ENCODE measurements at places on chromosomes 5 and 9.
A peak's percentile ranks its signal among the peaks of the same experiment; 100 is the strongest.

GRCh38 chr9:119020284-119020683, 349.0 kb downstream of the BRINP1 start:
- no peak for DNase-seq

DNA sequence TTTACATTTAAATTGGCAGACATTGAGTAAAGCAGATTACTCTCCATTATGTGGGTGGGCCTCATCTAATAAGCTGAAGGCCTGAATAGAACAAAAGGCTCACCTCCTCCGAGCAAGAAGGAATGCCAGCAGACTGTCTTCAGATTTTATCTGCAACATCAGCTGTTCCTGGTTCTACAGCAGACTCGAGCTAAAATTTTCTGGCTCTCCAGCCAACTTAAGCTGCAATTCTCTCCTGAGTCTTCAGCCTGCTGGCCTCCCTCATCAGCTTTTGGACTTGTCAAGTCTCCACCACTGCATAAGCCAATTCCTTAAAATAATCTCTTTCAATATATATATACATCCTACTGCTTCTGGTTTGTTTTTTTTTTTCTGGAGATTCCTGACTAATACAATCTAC, 12.5 kb downstream of the TRPM3 start:
- no peak for DNase-seq

- DNase-seq = no peak
Observed at GRCh38 chr5:78242001-78242400, 52.5 kb downstream of the AP3B1 start.

- no peak for DNase-seq
Observed at GRCh38 chr5:179606071-179606909, 17.2 kb downstream of the HNRNPH1 start.

- no peak for DNase-seq
Observed at GRCh38 chr9:4760122-4760521, 19.1 kb upstream of the AK3 start.

GRCh38 chr9:38423973-38424843, at the start of gene IGFBPL1:
Gene IGFBPL1, minus strand, starts transcription at chr9:38424454. Its CDS starts 30 bp downstream, at chr9:38424424.
- peak; percentile 83 for DNase-seq

- DNase-seq = no peak
Observed at GRCh38 chr5:91033370-91033769, 349.7 kb downstream of the ARRDC3 start.

- DNase-seq = no peak
Observed at GRCh38 chr9:92432350-92432749, 8.1 kb upstream of the OMD start.

GRCh38 chr5:13910637-13911288, 33.7 kb downstream of the DNAH5 start:
- no peak for DNase-seq

DNA sequence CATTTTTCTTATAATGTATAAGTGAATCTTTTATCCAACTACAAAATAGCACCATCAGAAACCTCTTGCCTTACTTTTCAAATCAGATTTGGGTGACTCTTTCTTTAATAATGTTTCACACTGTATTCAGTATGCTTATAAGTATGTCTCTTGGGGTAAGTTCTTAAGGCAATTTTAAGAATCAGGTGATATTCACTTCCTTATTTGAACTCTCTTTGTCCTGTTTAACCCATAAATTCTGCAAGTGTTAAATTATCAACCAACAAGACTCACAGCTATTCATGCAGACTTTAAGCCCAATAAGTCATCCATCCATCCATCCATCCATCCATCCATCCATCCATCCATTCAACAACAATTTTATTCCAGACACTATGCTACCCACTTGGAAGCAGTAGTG, 142.7 kb upstream of the FBXL17 start:
- DNase-seq = no peak

GRCh38 chr5:76610196-76610595, 13.0 kb downstream of the F2RL2 start:
- DNase-seq = peak; percentile 45

DNA sequence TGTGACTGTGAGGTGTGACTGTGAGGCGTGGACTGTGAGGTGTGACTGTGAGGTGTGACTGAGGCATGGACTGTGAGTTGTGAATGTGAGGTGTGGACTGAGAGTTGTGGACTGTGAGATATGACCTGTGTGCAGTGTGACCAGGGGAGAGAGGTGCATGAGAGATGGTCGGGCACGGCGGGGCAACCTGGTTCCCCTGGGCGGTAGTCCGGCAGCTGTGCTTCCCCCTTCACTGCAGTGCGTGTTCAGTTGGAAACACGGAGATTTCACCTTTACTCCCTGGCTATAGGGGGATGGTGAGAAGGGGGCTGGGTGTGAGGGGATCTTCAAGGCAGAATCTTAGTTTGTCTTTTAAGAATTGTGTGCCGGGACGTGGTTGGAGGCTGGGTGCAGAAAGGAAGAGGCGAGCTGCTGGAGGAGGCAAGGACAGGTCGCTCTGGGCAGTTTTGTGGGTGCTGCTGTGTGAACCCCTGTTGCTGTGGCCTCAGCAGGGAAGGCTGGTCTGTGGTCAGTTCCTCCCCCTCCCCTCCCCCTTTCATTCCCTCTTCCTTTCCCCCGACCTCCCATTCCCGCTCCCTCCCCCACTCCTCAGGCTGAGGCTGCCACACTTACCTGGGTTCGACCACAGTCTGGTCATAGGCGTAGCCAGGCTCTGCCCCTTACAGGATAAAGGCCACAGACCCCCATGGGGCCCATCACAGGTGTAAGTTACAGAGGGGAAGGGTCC, 39.3 kb downstream of the CEP72 start:
- DNase-seq = no peak

- DNase-seq = no peak
Observed at GRCh38 chr5:7348168-7348854, 47.6 kb upstream of the ADCY2 start.

- peak; percentile 48 for DNase-seq
Observed at GRCh38 chr5:172235132-172235780, 41.3 kb downstream of the EFCAB9 start.

DNA sequence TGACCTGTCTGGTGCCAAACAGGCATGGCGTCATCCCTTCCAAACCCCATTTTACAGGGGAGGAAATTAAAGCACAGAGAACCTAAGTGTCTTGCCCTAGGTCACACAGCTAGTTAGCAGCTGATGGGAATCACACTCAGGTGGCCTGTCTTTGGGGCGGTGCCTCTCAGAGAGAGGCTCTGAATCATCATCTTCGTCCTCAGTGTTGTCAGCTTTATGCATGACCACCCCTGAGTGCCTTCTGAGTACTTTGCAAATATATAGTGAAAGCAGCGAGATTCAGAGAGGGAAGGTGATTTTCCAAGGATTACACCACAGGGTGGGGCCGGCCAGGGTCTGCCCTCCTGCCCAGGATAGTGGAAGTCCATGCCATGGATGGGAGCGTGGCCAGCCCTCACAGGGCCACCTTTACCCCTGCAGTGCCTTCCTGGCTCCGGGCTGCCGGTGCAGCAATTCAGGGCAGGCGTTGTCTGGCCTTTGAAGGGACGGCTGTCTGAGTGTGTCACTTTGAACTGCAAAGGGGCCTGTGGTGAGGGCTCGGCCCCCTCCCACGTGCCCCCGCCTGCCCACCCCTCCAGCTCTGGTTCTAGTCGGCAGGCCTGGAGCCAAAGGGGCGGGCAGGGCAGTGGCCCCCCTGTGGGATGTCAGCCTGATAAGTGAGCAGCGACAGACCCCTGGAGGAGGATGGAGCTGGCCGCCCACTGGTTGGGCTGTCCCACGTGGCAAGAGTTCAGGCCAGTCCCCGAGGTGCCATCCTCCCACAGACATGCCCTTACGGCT, 16.9 kb downstream of the LMX1B start:
- peak; percentile 95 for DNase-seq

- no peak for DNase-seq
Observed at GRCh38 chr5:135150767-135151166, 116.7 kb upstream of the PITX1 start.

GRCh38 chr5:106154280-106154716, 1516.4 kb downstream of the EFNA5 start:
- DNase-seq = no peak

GRCh38 chr5:14347522-14347921, 204.4 kb downstream of the TRIO start:
- DNase-seq = peak; percentile 42

- peak; percentile 78 for DNase-seq
Observed at GRCh38 chr5:50958852-50959457, 292.5 kb downstream of the PARP8 start.

DNA sequence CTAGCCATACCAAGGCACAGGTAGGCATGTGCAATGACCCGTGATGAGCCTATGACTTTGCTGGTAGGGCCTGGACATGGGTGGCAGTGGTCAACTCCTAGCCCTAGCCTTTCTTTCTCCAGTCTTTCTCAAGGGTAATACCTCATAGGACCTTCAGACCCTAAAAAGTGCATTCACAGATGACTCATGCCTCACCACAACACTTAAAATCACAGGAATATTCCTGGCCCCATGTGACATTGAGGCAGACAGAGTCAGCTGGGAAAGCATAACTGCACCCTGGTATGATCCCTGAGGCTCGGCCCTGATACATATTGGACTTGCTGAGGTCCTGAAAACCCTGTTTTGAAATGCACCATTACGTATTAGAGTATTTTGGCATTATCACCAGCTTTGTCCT, 449.5 kb downstream of the HINT1 start:
- peak; percentile 13 for DNase-seq

DNA sequence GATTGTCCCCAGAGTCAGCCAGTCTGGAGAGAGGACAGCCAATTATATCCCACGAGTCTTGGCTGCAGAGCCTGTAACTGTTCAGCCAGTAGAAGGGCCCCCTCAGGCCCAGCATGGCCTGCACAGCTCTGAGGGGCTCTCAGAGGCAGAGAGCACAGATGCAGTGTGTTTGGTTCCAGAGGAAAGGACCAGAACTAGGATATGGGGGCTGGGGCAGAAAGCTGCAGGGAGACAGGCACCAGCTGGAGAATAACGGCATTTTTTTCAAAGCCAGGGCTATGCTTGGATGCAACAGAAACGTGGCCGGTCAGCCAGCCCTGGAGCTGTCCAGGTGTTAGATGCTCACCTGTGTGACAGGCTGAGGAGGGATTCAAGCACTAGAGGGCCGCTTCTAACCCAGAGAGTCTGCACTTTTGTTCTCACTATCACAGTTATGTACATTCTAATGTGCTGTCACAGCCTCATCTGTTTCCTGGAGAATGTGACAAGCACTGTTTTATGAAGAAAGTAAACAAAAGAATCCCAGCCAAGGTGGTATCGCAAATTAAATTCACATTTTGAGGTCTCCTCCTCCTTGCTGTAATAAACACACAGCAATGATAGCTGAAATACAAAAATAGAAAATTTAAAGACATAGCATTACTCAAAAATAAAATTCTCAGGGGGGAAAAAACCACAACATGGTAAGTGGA, 96.5 kb downstream of the GABBR2 start:
- peak; percentile 43 for DNase-seq

DNA sequence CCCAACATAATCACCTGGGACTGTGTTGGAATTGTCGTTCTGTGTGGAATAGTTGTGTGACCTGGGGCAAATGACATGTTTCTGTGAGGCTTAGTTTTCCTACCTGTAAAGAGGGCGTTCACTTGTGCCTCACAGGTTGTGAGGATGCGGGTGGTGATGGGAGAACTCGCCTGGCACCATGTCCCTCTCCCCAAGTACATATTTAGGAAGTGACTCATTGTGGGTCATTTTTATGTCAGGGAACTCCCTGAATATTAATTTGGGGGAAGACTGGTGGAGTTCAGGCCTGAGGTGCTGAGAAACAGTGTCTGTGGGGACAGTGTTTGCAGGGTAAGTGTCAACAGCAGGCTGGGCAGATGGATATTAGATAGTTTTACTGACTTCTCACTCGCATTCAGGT, 144.7 kb downstream of the KDM4C start:
- DNase-seq = no peak

DNA sequence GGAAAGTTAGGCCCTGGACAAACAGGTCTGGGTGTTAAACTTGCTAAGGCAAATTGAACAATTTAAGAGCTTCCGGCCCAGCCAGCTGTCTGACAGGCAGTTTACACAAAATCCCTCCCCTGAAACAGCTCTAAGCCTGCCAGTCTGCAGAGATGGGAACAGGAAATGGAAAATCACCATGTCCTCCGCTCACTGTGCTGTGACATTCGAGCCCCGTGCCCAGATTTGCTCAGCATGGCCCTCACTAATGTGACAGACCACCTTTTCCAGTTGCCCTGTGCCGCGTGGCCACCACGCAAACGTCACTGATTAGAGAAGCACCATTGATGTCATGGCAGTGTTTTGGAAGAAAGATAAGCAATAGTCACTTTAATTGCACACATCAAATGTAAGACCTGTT, 41.0 kb downstream of the CCNJL start:
- peak; percentile 93 for DNase-seq

DNA sequence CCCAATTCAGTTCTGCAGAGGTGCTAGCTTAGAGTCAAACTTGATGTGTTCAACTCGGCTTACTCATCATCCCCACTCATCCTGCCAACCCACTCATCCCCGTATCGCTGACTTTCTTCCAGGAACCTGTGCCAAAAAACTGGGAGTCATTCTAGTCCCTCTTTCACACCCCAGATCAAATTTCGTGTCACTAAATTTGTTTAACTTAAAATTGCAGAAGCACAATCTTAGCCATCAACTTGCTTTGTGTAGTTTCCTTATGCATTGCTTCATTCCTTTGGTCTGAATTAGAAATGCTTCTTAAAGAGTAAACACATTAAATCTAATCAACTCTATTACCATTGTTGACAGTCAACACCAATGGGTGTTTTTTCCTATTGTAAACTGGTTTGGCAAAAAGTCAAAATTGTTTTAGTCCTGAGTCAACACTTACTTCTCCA, 162.4 kb downstream of the TTC39B start:
- peak; percentile 25 for DNase-seq

- DNase-seq = no peak
Observed at GRCh38 chr9:90175257-90175656, 467.4 kb downstream of the DIRAS2 start.

- DNase-seq = no peak
Observed at GRCh38 chr5:150114773-150115408, 28.5 kb upstream of the CSF1R start.

GRCh38 chr5:178630475-178630930, 3.7 kb upstream of the CLK4 start:
- peak; percentile 19 for DNase-seq

GRCh38 chr5:142149363-142149762, 40.8 kb downstream of the NDFIP1 start:
- no peak for DNase-seq

DNA sequence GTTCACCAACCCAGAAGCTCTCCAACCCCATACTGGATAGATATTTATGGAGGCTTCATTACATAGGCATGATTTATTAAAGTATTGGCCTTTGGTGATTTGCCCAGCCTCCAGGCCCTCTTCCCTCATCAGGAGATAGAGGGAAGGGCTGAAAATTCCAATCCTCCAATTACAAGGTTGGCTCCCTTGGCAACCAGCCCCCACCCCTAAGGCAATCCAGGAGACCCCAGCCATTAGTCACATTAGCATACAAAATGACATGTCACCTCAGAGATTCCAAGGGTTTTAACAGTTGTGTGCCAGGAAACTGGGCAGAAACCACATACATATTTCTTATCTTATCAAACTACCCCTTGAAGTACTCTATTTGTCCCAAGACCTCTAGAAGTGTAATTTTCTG, 210.0 kb downstream of the HINT1 start:
- DNase-seq = no peak

GRCh38 chr9:69029535-69029934, 6.0 kb upstream of the FXN start:
- DNase-seq = no peak

GRCh38 chr5:176837707-176838115, 27.4 kb downstream of the UNC5A start:
- peak; percentile 46 for DNase-seq

All from DMS53 (cell line).